Kidney capillary endothelial cell (primary cell): ENCODE measurements at places on chromosomes 4 and X.
A peak's percentile ranks its signal among the peaks of the same experiment; 100 is the strongest.

DNA sequence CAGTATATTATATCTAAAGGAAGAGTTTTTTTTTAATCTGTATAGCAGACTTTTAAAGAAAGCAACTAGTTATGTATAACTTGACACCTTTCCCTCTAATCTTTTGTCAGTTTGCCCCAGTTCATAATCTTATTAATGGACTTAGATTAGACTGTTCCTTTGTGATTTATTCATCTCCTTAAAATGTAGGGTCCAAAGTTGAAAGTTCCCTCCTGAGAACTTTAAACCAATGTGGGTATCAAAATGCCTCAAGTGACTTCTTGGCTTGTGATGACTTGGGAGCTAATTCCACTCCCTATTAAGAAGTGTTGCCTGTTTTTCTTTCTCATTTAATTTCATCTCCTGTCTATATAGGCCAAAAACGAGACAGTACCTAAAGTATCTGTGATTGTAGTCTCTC lies 6.3 kb upstream of the SDAD1 start:
- no peak for DNase-seq

DNA sequence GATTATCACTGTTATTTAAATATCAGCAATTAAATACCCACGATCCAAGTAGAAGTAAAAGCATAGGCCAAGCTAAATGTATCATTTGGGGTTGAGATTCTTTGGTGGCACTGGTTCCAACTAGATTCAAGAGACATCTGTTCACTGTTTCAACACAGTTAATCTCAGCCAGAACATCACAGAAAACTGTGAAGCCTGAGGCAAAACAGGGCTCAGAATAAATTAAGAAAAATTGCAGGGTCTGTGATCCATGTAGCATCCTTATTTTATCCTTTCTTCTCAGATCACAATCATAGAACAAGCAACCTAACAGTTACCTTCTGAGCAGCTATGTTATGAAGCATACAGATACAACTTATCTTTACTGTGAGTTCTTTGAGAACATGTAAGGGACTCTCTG lies 23.7 kb downstream of the YTHDC1 start:
- DNase-seq: no peak

GRCh38 chrX:151870602-151871001 lies 42.1 kb upstream of the MAGEA4 start:
- peak; percentile 50 for DNase-seq

GRCh38 chr4:27702730-27703431 lies 842.2 kb downstream of the STIM2 start:
- no peak for DNase-seq

GRCh38 chr4:98663226-98664006 lies 5.0 kb upstream of the TSPAN5 start:
- no peak for DNase-seq
